Right renal cortex interstitium (tissue), 3 donors: ENCODE measurements at places on chromosomes 3 and 15.

- no peak for DNase-seq
Observed at GRCh38 chr3:124035463-124036121, 43.7 kb upstream of the ROPN1 start.

GRCh38 chr3:45023675-45024074 lies 2.4 kb upstream of the CLEC3B start:
- DNase-seq: no peak

GRCh38 chr3:140470211-140470610 lies 207.7 kb upstream of the TRIM42 start:
- no peak for DNase-seq

GRCh38 chr3:178202194-178202593 lies 334.0 kb upstream of the KCNMB2 start:
- no peak for DNase-seq

DNA sequence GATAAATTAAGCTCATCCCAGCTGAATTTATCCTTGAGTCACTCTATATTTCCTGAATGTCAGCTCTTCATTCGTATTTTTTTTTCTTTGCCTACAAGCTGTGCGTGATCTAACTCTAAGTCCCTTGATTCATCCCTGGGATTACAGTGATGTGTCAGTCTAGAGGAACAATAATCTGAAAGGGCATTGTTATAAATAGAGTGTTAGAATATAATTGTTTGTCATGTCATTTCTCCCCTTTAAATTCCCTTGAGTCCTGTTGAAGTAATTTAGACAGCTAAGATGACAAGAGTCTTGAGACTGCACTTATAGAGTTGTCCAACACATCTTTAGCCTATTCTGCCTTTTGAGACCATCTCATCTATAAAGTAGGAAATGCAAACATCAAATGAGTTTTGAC lies 621.8 kb downstream of the ZIC1 start:
- DNase-seq: no peak

- no peak for DNase-seq
Observed at GRCh38 chr3:43031485-43031884, 52.4 kb downstream of the GASK1A start.

- DNase-seq: no peak
Observed at GRCh38 chr15:96346409-96346970, 16.0 kb downstream of the NR2F2 start.

GRCh38 chr3:14154276-14154675 lies 24.1 kb downstream of the XPC start:
- no peak for DNase-seq

DNA sequence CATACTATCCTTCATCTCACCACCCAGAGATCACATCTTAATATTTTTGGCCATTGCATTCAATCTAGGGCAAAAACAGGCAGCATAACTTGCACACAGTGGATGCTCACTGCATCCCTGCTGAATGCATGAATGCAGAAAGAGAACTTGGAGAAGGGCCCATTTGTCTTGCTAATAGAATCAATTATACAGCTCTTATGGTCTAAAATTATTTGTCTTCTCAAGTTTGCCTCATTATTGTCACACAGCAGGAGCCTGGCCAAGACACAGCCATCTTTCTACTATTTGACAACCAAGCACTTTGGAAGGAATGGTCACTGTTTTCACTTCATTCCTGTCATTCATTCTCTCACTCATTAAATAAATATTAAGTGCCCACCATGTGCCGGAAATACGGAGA lies 1.2 kb upstream of the ARHGEF26 start:
- DNase-seq: no peak

DNA sequence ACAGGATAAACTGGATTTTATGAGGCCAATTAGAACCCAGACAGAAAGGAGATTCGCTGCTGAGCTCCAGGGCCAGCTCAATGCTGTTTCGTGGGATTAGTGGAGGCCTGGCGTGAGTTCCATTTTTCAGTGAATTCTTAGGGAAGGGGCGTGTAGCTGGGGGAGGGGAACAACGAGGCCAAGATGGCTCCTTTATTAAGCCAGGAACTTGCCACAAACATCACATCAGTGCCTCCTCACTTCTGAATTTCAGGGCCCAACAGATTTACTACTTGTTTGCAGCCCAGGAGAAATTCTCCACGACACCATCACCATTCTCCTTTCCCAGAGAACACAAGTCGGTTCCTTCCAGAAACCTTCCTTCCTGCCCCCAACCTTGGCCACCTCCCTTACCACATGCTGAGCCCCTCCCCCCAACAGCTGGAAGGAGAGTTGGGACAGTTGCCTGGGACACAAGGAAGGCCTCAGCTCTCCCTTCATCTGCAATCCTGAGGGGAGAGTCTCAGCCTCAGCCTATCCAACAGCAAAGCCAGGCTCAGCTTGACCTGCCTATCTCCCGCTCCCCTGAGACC lies 5.8 kb downstream of the IGDCC4 start:
- DNase-seq: no peak

DNA sequence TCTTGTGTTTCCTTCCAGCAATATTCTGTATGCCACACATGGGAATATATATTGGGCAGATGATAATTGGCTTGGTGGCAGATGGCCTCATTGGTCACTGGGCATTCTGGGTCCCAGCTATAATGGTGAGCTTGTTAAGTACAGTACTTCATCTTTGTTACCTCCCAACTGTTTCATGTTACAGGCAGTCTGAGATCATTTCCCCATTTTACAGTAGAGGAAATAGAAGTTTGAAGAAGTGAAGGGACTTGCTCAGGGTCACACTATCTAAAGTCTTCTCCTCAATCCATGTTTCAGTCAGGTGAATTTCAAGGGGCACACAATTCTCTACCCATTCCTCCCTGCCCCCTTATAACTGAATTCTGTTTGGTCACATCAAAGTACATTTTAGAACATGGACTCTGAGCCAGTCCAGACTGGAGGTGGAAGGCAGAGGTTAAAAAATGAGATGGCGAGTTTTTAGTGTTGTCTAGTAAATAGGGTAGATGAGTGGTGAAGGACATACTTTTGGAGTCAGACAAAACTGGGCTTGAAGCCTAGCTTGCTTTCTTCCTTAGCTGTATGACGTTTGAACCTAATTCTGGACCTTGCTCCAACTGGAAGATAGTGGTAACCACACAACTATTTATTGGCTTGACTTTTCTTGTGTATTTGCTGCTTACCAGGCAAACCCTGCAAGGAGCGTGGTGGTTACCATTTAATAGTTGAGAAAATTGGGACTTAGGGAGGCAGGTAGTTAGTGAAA lies 2.5 kb downstream of the EEFSEC start:
- no peak for DNase-seq

DNA sequence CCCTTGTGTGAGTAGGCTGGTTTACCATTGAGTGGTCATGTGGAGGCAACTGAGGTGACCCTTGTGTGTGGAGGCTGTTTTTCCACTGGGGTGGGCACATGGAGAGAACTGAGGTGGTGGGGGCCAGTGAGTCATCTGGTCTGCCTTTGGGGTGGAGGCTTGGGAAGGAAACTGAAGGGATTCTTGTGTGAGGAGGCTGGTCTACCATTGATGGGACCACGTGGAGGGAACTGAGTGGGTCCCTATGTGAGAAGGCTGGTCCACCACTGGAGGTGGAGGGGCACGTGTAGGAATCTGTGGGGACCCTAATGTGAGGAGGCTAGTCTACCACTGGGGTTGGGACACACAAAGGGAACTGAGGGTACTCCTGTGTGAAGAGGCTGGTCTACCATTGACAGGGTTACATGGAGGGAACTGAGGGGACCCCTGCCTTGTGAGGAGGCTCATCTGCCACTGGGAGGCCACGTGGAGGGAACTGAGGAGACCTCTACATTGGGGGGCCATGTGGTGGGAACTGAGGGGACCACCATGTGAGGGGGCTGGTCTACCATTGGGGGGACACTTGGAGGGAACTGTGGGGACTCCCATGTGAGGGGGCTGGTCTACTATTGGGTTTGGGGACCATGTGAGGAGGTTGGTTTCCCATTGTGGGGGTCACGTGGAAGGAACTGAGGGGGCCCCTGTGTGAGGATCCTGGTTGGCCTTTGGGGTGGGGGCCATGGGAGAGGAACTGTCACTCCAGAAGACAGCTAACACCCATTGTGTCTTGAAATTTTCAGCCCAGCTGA lies 164.5 kb downstream of the WNT7A start:
- DNase-seq: no peak

GRCh38 chr15:66832664-66833063 lies 130.6 kb downstream of the SMAD6 start:
- DNase-seq: no peak

GRCh38 chr3:153756816-153757215 lies 364.4 kb upstream of the ARHGEF26 start:
- DNase-seq: no peak

DNA sequence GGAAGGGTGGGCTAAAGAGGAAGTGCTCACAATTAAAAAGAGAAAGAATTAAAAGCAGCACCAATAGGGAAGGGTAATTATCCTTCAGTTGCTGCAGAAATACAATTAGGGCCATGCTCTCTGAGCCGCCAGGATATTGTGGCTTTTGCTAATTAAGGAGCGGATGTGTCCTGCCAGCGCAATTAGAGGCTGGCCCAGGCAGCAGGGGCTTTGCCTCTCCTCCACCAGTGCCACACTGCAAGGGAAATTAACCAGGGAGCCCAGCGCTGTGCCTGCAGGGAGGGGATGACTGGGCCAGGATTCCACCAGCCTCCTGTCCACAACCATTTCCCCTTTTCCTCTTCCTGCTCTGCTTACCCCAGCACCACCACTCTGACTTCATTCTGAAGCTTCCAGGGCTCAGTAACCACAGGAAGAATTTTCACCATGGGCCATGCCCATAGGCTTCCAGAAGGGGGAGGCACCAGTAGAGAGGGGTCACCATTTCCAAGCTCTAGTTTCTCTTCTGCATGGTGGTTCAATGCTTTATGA lies 10.4 kb upstream of the AEN start:
- no peak for DNase-seq

DNA sequence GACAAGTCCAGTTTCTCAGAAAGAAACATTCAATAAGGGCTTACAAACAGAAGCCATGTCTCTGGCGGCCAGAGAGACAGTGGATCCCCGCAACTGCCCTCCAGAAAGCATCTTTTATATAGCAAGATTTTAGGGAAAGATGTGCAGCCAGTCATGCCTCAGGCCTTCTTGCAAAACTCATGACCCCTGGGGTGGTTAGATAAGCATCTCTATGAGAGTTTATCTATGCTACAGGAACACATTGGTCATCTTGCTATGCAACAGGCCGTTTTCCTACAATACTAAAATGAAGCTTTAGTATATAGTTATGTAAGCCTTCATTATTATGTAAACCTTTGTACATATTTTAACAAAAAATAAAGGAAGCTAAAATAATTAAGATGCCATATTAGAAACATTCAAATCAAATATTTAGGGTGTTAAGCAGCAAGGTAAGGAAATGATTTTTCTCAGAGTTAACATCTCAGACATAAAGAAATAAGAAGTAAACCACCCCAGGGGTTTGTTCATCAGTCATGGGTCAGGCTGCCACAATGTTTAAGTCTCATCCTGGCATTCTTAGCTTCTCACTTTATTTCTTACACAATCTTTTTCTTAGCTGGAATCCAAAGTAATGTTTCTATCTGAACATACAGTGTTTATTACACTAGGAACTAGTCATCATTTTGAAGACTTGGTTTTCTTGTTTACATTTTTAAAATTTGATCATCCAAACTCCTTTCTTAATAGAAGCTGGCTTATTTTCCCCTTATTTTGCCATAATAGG lies 6.3 kb upstream of the FSIP1 start:
- no peak for DNase-seq

DNA sequence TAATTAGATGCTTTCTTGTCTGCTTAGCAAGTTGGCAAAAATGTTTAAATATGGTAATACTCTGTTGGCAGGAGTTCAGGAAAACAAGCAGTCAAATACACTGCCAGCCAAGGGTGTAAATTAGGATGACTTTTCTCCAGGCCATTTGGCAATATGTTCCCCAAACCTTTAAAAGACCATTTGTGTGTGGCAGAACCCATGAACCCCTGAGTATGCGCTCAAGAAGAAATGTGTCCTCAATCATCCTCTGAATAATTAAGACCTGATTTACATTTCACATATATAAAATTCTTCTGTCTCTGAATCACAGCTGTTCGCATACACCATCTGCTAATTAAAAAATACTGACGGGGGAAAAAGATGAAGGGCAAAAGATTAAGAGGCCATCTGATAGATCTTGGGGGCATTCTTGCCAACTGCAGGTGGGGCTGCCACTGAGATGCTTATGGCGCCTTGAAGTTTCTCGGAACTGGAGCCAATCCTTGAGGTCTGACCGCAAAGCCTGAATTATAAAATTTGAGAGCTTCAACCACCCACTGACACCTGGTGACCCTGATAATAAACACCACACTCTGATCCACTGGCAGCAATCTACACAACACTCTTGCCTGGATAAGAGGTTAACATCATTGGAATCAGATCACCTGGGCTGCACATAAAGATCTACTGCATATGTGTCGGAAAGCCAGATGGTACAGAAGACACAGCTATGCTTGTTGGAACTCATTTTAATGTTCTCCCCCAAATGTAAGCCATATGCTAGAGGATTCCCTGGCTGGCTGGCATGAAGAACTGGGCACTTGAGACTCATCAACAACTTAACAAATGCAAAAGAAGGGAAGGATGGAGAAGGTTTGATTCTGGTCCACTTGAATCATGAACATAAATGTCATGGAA lies 190.6 kb downstream of the OSBPL10 start:
- DNase-seq: no peak

GRCh38 chr15:93644595-93644994 lies 555.6 kb upstream of the RGMA start:
- DNase-seq: no peak

DNA sequence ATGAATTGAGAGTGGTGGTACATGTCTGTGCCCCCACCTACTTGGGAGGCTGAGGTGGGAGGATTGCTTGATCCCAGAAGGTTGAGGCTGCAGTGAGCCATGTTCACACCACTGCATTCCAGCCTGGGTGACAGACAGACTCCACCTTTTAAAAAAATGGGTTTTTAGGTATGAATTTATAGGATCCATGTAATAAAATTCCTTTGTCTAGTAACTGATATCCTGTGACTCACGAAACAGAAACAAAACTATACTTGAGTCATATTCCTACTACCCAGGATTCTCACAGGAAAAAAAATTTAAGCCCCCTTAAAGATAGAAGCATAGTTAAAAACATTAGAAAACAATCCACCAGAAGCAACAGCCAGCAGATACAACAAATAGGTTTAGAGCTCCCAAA lies 10.0 kb upstream of the CRTC3 start:
- DNase-seq: no peak
